Adrenal gland (tissue), 19 donors: ENCODE measurements at places on chromosomes 12 and 14.

DNA sequence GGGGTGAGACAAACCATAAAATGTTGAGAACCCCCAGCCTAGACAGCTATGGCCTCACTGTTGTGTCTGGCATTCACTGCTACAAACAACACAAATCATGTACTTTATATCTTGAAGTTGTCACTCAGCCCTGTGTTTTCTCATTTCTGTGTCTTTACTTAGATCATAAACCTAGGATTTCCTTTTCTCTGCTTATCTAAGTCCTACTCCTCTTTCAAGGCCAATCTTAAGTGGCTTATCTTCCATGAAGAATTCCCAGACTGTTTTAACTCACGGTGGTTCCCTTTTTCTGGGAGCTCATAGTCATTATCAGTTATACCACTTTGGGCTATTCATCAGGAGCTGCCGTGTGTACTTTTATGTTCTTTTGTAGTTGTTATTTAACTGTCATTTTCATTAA is 42.1 kb downstream of the FLRT2 start:
- no peak for DNase-seq

- no peak for DNase-seq
Measured at GRCh38 chr12:15848606-15849005, 33.6 kb upstream of the STRAP start.

- DNase-seq, result no peak
Measured at GRCh38 chr12:125151284-125151683, 86.0 kb downstream of the AACS start.

DNA sequence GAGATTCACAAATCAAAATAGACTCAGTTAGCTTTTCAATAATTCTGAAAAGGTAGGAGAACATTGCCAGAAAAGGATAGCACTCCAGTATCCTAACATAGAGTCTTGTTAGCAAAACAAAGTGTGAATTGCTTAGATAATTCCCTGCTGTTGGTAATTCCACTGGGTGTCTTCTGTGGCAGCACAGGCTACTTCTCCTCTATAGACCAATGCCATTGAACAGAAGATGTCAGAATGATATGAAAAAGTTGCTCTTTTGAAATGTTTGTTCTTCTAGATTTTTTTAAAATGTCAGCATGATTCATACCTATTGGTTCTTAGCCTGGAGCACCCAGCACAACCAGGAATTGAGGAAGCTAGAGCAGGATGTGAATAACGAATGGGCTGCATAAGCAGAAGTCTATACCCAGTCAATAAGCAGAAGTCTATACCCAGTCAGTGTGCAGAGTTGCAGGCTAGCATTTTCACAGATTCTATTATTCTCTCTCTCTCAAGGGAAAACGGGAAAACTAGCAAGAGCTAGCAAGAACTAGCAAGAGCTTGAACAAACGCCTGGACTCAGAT is 112.8 kb downstream of the SYT1 start:
- DNase-seq, result no peak

DNA sequence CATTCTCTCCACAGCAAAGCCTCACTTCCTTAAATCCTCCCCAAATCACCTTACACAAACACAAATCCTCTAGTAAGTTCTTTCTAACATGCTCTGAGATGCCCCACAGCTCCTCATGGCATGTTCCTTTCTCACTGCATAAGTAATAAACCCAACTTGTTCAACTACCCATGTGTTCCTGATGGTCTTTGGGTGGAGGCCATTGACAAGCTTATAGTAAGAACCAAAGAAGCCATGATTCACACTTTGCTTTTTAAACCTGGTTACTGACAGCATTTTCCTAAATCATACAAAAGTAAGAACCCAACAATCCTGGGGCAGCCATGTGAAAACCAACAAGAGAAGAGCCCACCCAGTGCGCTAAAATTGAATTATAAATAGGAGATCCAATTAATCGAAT is 138.6 kb downstream of the ITPR2 start:
- DNase-seq, result no peak

GRCh38 chr12:29350080-29350479 is 30.9 kb downstream of the ERGIC2 start:
- DNase-seq, result no peak

- no peak for DNase-seq
Measured at GRCh38 chr14:98766818-98767217, 505.2 kb downstream of the BCL11B start.
